NCI-H1436 treated with DMSO at 0.1 percent for 48 hours (cell line): ENCODE measurements at places on chromosomes 7 and 10.

DNA sequence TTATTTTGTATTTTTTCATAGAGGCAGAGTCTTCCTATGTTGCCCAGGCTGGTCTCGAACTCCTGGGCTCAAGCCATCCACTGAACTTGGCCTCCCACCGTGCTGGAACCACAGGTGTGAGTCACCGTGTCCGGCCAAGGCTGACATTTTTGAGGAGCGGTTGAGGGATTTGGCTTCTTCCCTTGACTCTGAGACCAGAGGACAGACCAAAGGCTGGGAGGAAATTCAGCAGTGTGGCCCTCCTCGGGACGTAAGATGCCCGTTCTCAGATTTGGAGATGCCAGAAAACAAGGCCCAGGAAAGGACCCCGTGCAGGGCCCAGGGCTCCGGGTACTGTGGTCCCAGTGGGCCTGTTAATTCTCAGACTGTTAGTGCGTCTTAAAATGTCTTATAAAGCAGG lies 146.2 kb downstream of the WDR37 start:
- no peak for DNase-seq

- DNase-seq: no peak
These were observed 52.9 kb downstream of the ATOH7 start for GRCh38 chr10:68179016-68179415.

- peak; percentile 70 for DNase-seq
These were observed at the start of gene TMEM184A for GRCh38 chr7:1555813-1556543. TMEM184A (minus strand) TSS chr7:1556205; CDS start chr7:1555484, 721 bp downstream.

- no peak for DNase-seq
These were observed 32.0 kb upstream of the HABP2 start for GRCh38 chr10:113520690-113521474.

- no peak for DNase-seq
These were observed 59.4 kb upstream of the CDK1 start for GRCh38 chr10:60718886-60719285.

- no peak for DNase-seq
These were observed 5.0 kb upstream of the CCM2 start for GRCh38 chr7:44994877-44995554.

- DNase-seq: no peak
These were observed 523 bp downstream of the PURB start for GRCh38 chr7:44884621-44885393.

- no peak for DNase-seq
These were observed 397.2 kb downstream of the TCERG1L start for GRCh38 chr10:130914367-130914766.

DNA sequence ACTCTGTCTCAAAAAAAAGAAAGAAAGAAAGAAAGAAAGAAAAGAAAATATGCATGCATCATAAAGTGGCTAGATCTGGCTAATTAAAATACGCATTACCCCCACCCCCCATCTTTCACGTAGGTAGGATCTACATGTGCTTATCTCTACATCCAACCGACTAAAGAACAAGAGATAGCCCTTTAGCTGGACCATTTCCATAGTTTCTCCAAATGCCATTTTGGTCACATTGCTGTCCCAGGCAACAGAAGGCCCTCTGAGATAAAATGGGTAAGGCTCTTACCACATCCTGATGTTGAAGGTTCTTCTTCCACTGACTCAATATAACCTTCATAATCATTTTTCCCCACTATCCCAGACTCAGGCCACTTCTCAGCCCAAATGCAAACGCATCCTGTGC lies 31.5 kb downstream of the PIK3AP1 start:
- no peak for DNase-seq

- no peak for DNase-seq
These were observed 337.1 kb upstream of the AKR1E2 start for GRCh38 chr10:4488904-4489303.

GRCh38 chr10:84123362-84123761 lies 15.9 kb upstream of the GHITM start:
- no peak for DNase-seq

- no peak for DNase-seq
These were observed 136.8 kb upstream of the YAE1 start for GRCh38 chr7:39429421-39429820.

DNA sequence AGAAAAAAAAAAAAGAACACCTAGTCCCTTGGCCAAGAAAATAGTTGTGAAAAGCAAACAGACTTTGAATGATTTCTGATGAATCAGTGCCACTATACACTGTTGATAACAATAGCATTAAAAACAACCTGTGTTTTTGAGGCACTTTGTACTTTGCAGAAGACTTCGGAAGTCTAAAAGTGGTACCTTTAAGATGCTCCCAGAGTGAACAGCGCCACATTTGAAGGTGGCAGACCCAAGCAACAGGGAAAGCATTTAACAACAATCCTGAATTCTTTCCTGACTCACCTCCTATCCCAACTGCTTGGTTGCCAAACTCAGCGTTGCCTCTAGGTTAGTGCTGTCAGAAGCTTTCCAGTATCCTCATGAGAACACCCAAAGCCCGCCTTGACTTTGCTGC lies 102.5 kb upstream of the CCDC6 start:
- DNase-seq: no peak

DNA sequence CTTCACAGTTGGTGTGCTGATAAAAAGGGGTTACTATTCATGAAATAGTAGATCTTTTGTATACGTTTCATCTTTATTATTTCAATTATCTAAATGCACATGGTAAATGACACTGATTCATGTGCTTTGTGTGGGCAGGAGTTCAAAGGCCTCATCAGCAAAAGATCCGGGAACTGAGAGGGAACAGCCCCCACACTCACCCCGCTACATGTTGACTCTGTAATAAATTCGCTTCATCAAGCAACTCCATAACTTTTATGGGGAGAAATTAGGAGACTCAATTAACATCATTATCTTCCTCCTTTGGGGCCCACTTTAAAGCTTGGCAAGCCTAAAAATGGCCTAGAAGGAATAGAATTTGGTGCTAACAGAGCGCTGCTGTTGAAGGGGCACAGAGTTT lies 250.7 kb upstream of the BMPER start:
- no peak for DNase-seq

- no peak for DNase-seq
These were observed 315.9 kb downstream of the SNX13 start for GRCh38 chr7:17624379-17624778.

- no peak for DNase-seq
These were observed 95.6 kb downstream of the PRKAG2 start for GRCh38 chr7:151781161-151781845.

DNA sequence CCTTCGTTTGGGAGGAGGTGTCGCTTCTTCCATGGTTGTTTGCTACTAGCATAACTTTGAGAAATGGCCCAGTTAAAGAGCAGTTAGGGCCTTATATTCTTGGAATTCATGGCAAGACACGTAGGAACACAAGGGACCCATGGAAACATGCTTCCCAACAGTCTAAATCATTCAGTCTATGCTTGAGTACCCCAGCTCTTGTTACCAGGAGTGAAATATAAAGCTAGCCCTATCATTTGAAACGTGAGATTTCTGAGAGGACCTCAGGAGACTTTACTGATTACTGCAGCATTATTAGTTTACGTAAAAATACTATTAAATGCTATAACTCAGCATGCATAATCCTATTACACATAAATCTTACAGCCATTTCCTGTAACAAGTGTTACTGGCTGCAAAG lies 328.6 kb upstream of the CDC14C start:
- no peak for DNase-seq

DNA sequence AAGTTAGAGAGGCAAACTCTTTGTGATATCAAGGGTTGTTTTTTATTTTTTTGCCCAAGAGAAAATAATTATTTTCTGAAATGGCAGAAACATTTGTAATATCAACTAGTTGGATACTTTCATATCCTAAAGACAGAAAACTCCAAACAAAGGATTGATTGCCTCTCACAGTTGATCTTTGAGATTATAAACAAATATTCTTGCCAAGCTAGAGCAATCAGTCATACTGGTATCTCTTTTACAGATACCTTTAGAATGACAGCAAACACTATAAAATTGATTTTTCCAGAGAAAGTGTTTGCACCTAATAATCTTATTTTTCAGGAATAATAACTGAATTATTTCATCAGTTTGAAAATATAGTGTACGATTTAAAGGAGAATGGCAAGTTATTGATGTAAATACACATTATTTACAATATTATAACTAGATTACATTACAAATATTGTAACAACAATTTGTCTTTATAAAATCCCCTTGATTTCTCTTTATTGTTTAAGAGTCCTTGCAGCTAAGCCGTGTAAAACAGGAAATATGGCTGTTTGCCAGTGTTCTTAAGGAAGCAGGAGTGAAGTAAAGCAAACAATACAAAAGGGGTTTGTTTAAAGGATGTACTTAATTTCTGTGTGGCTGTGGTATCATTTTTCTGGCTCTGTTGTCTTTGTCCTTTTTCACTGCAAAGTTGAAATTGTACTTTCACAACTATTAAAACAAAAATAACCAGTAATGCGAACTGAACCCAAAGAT lies 58.4 kb downstream of the MAPK8 start:
- peak; percentile 17 for DNase-seq

GRCh38 chr10:126060261-126060931 lies 164.0 kb downstream of the FANK1 start:
- DNase-seq: no peak

- no peak for DNase-seq
These were observed 1209.8 kb downstream of the REEP3 start for GRCh38 chr10:64731016-64731415.

DNA sequence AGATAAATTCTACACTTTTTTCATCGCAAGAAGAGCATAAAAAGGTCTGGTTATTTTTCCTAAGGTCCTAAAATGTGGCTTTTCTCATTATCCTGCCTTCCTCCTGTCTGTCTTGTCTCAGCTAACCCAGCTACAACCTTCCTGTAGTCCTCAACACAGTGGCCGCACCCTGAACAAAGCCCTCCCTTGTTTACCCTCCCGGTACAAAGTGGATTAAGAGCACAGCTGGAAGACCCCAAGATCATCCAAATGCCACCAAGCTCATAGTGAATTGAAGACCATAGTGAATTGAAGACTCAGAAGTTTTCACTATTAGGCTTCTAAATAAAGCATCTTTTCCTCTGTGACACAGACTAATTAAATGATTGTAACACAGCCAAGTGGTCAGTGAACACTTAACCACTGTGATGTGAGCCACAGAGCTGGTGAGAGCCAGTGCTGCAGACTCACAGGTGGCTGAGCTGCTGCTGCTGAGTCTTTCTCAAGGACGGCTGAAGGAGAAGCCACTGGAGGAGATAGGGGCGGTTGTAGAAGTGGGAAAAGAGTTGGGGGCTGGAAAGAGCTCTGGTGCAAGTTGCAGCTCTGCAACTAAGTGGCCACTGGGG lies 123.6 kb downstream of the ATXN7L1 start:
- DNase-seq: no peak

- no peak for DNase-seq
These were observed 68.4 kb downstream of the HACD1 start for GRCh38 chr10:17548770-17549169.

DNA sequence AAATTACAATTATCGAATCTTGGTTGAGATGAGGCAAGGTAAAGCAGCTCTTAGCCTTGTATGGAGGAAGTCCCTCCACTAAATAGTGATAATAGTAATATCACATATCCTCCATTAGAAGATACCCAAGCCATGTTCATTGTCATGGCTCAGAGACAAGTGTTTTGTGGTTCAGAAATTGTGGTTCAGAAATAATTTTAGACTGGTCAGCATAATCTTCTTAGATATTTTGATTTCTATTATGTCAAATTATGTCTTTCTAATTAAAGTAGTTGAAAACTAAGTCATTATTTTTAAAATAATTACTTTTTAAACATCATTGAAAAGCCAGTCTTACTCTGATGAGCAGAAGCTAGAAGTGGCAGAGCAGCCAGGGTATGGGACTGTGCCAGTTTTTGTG lies 507.7 kb downstream of the HTR7 start:
- DNase-seq: no peak

DNA sequence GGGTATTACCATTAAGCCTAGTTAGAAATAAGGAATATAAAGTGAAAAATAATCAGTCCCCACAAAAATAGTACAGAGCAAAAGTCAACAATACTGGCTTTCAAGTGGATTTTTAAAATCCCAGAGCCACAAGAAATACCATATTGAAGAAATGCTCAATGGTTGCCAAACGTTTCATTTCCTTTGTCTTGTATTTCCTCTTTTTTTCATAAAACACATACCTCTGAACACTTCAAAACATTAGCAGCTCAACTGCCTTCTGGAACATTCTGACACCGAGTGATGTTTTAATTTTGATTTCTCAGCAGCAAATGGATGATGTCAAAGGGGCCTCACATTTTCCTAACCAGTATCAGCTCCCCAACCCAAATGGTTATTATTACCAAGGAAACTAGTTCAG lies 10.5 kb downstream of the NOD1 start:
- no peak for DNase-seq

GRCh38 chr10:7857262-7857661 lies 39.0 kb downstream of the TAF3 start:
- no peak for DNase-seq

GRCh38 chr7:148232784-148233183 lies 357.8 kb upstream of the C7orf33 start:
- DNase-seq: no peak

- DNase-seq: no peak
These were observed 220.0 kb upstream of the SEMA3C start for GRCh38 chr7:81138870-81139269.

- DNase-seq: no peak
These were observed 8.1 kb downstream of the PRKRIP1 start for GRCh38 chr7:102404005-102404861.

DNA sequence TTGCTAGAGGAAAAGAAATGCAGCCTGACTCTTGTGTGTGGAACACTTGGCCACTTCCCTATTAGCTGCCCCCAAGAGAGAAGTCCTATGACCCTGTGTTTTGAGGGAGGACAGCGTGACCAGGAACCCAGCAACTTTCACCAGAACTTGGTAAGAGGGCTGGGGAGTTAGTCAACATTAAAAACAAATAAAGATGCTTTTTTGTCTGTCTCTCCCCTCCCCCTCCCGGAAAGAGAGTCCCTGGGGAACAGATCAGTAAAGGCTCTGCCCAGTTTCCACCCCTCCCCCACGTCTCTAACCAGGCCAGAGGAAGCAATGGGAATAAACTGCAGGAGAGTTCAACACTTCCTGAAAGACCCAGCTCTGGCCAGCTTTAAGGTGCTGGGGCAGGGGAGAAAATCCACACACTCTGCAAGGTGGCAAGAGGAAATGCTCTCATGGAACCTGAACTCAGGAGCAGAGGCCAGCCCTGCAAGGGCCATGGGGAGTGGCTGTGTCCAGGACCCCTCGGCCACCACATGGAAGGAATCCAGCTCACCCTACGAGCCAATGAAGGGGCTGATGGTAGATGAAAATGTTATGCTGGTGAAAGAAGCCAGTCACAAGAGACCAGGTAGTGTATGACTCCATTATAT lies 21.5 kb downstream of the SH3PXD2A start:
- no peak for DNase-seq

GRCh38 chr10:88273567-88273966 lies 309.6 kb downstream of the RNLS start:
- no peak for DNase-seq

DNA sequence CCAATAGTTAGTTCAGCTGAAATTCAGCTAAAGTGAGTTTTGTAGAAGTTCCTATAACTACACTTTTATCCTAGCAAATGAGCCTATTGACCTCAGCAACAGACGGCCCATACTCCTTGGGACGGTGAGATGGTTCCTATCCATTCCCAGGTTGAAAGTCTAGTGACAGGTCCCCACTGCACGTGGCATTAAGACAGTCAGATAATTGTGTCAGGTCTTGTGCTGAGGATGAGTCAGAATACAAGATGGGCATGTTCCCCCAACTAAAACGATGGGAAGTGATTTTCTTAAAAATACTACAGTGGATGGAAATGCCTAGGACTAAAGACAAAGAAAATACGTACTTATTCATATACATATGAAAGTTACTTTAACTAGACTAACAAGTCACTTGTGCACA lies 2.1 kb downstream of the CAV1 start:
- DNase-seq: no peak
